ENCODE measurements at places on chromosomes 4 and X.

DNA sequence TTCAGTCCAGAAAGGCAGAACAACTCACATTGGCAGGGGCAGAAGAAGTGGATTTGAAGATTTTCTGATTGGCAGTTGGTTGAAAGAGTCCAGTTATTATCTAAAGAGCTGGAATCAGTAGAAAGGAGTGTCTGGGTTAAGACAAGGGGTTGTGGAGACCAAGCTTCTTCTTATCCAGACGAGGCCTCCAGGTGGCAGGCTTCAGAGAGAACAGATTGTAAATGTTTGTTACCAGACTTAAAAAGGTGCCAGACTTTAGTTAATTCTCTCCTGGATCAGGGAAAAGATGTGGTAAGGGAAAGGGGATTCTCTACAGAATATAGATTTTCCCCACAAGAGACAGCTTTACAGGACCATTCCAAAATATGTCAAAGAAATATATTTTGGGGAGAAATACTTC, 36.7 kb upstream of the TLR3 start:
- no peak for DNase-seq

DNA sequence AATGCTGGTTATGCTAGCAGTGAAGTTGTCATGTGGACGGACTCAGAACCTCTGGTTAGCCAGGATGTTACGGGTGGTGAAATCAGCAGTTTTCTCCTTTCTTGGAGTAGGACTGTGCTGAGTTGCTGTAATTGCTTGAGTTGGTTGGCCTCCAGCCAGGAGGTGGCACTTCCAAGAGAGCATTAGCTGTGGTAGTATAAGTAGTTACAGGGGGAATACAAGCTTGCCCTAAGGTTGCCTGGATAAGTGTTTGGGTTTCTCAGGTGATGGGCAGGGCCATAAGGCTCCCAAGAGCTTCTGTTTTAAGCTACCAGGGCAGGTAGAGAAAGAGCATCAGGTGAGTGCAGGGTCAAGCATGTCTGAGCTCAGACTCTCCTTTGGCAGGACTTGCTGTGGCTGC, 103.0 kb downstream of the ZNF518B start:
- DNase-seq = no peak

GRCh38 chrX:30939928-30940327, 50.9 kb upstream of the TAB3 start:
- no peak for DNase-seq

DNA sequence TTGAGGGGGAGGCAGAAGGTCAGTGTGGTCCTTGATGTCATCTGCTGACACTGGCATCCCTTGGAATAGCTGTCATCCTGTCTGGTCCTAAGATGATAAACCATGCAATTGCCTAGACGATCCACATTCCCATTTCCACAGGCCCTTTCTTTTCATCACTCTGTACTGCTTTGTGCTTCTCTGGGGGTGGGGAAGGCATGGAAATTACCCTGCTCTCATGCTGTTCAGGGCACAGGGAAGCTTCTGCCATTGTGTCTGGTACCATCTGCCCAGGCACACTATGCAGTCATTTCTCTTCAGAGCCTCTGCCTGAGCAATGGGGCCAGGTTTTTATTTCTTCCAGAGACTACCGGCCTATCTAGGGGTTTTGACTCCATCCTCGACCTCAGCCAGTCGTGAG, 49.7 kb upstream of the ELOVL6 start:
- DNase-seq = no peak

GRCh38 chr4:78616046-78616498, 64.5 kb downstream of the ANXA3 start:
- no peak for DNase-seq

GRCh38 chr4:164501074-164501473, 252.9 kb upstream of the SMIM31 start:
- peak; percentile 42 for DNase-seq

DNA sequence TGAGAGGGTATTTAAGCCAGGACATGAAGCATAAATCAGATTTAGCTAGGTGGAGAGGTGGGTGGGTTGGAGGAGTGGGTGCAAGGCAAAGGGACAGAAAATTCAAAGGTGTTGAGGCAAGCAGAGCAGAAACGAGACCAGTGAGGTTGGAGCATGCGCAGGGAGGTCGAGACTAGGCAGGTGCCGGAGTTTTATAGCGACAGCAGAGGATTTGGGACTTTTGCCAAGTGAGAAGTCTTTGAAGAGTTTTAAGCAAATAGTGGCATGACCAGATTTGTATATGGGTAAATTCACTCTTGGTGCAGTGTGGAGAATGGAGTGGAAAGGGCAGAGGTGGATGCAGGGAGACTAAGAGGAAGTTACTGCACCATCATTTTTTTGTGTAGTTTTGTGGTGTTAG, 107.0 kb upstream of the TLR2 start:
- no peak for DNase-seq

GRCh38 chr4:38495446-38495845, 168.6 kb upstream of the KLF3 start:
- no peak for DNase-seq

- DNase-seq = no peak
These were observed 55.9 kb upstream of the HGFAC start for GRCh38 chr4:3385711-3386420.

Measured in HS-27A (cell line).